ENCODE measurements at places on chromosomes 7 and 10. TPM values are rescaled to one million over a fixed set of nuclear protein-coding genes. Genes with fewer than 3 reads are reported as not detected.
A peak's percentile ranks its signal among the peaks of the same experiment; 100 is the strongest.

- no peak for ATAC-seq
- no peak overlapping the region for H3K4me3 ChIP-seq
- no peaks in the 10 kb centered on the region for H3K36me3 ChIP-seq
- peaks cover 15% of the 10 kb centered on the region for H3K27me3 ChIP-seq
- H3K27ac ChIP-seq = no peak overlapping the region
These were observed 21.3 kb downstream of the MKX start for GRCh38 chr10:27724287-27724686.

GRCh38 chr7:155998766-155999630 is 186.7 kb upstream of the SHH start:
- peaks cover 27% of the 10 kb centered on the region for H3K27me3 ChIP-seq
- no peak for ATAC-seq
- no peaks in the 10 kb centered on the region for H3K36me3 ChIP-seq
- H3K4me3 ChIP-seq = no peak overlapping the region

DNA sequence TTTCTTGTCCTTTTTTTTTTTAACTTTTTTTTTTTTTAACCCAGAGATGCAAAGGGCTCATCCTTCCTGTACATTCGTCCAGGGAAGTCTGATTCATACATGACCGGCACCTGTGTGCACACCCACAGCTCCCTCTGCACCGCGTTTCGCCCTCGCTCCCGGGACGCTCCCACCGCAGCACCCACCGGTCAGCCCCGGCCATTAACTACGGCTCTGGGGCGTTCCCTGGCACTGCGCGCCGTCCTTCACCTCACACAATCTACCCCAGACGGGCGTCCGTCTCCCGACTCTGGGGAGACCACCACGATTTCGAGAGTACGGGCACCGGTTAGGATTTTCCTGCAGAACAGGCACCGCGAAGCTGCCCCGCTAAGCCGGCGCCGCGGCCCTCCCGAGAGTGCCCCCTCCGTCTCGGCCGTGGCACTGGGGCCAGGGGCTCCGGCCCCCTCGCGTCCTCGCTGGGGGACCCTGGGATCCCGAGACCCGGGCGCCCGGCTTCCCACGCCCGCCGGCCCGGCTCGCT is 452 bp downstream of the ATE1 start:
- H3K4me1 ChIP-seq = peaks cover 10% of the 10 kb centered on the region
- peak overlapping the region; percentile 97 for H3K4me3 ChIP-seq
- no peaks in the 10 kb centered on the region for H3K27me3 ChIP-seq
- H3K36me3 ChIP-seq = peaks cover 18% of the 10 kb centered on the region

DNA sequence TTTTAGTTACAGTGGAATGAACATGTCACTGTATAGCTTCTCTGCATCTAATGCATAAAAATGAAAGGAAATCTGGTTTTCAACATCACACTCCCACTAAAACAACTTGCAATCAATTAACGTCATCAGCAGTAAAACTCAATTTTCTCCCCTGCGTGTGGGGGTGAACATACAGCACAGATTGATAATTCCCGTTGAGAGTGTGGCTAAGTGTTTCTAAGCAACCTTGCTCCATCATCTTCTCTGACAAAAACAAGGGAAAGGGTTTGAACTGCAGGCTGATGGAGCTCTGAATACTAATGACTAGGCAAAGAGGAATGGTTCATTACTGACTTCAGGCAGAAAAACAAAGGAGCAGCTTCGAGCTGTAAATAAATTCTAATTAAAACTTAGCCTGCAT is 238.3 kb downstream of the PARD3 start:
- peaks cover 7% of the 10 kb centered on the region for H3K27me3 ChIP-seq
- H3K36me3 ChIP-seq = no peaks in the 10 kb centered on the region
- no peak overlapping the region for H3K27ac ChIP-seq

SH2D4B gene
- total RNA-seq = 0.11 TPM
